ENCODE measurements at places on chromosomes 1 and 21. TPM values are rescaled to one million over a fixed set of nuclear protein-coding genes. Genes with fewer than 3 reads are reported as not detected.

Gene INAVA
- not detected for total RNA-seq

Gene FGR
- not detected for total RNA-seq

Gene CCT3
- 306 TPM for total RNA-seq

Gene ZDHHC18
- total RNA-seq: 23.0 TPM

Gene REN
- not detected for total RNA-seq

Gene LCA5L
- 1.4 TPM for total RNA-seq

Gene CD1E
- total RNA-seq: not detected

Gene REG4
- total RNA-seq: not detected

Gene DMBX1
- total RNA-seq: not detected
